ENCODE measurements at places on chromosomes 16 and 17. TPM values are rescaled to one million over a fixed set of nuclear protein-coding genes. Genes with fewer than 3 reads are reported as not detected.

GRCh38 chr17:42363231-42363630 lies 25.0 kb downstream of the STAT3 start:
- DNase-seq: no peak

GRCh38 chr16:83856792-83857191 lies 42.1 kb upstream of the MLYCD start:
- DNase-seq: no peak

DNA sequence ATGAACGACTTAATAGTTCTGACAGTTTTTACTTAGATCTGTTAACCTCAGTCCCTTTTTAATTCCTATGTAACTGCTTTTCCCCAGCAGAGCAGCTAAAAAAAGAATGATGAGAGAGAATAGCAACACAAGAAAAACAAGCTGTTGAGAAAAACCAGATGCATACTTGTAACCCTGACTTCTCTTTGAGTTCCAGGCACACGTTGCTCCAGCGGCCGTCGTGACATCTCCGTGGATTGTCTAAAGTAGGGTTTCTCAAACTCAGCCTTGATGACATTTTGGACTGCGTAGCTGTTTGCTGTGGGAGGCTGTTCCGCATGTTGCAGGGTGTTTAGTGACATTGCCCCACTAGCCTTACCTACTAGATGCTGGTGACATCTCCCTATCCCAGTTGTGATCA lies 324.0 kb downstream of the SNX29 start:
- DNase-seq: no peak

DNA sequence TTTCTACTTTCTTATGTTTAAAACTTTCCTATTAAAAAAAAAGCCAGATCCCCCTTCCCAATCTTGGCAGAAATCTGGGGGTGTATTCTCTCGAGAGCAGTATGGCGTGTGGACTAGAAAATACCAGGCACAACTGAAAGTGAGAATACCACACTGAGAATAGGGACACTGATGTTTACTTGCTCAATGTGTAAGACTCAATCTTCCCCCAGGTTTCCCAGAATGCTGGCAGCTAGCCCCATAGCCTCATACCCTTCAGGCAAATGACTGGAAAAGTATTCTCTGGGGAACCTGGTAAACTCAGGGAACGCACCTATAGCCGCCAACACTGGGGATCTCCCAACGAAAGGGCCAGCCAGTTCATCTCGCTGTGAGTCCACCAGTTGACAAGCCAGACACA lies 15.3 kb downstream of the ZZEF1 start:
- DNase-seq: no peak

MT1M gene
- 0.91 TPM for total RNA-seq

Measured in activated T-cell treated with anti-CD3 and anti-CD28 coated beads, Interleukin-2, amount 50 U/mL, for 72 hours (primary cell).